Glomerular endothelial cell (primary cell): ENCODE measurements at places on chromosomes 2 and 18. TPM values are rescaled to one million over a fixed set of nuclear protein-coding genes. Genes with fewer than 3 reads are reported as not detected.

The ANKRD30B gene
- 0.70 TPM in 1 of 2 replicates, not detected in the other for total RNA-seq

The CROCC2 gene
- not detected in 2 replicates for total RNA-seq

The SKA1 gene
- total RNA-seq, result 1.7 and 9.8 TPM in 2 replicates

The STON1 gene
- total RNA-seq, result 5.0 and 7.3 TPM in 2 replicates

The PUM2 gene
- 39.1 and 55.0 TPM in 2 replicates for total RNA-seq

The MYOM1 gene
- total RNA-seq, result 0.15 and 0.41 TPM in 2 replicates

The COA5 gene
- total RNA-seq, result 17.5 and 20.6 TPM in 2 replicates

The HOXD13 gene
- not detected in 2 replicates for total RNA-seq

The HOXD12 gene
- not detected in 2 replicates for total RNA-seq

The LYPD1 gene
- total RNA-seq, result 18.8 and 29.2 TPM in 2 replicates

The GAL3ST2 gene
- not detected in 2 replicates for total RNA-seq

The GALNT14 gene
- 10.4 and 17.0 TPM in 2 replicates for total RNA-seq

The IL36G gene
- not detected in 2 replicates for total RNA-seq

The FRZB gene
- 0.05 TPM in 1 of 2 replicates, not detected in the other for total RNA-seq

The NLRC4 gene
- not detected in 2 replicates for total RNA-seq

The OXER1 gene
- total RNA-seq, result not detected in 2 replicates

The CFAP210 gene
- total RNA-seq, result not detected in 2 replicates

The MAP3K19 gene
- total RNA-seq, result not detected in 2 replicates

The XIRP2 gene
- 2.8 and 6.5 TPM in 2 replicates for total RNA-seq

The EN1 gene
- total RNA-seq, result not detected in 2 replicates

The ANKRD53 gene
- total RNA-seq, result 0.34 and 0.53 TPM in 2 replicates

The VIL1 gene
- total RNA-seq, result not detected in 2 replicates

The RMDN2 gene
- 2.3 and 8.3 TPM in 2 replicates for total RNA-seq

The ARMC9 gene
- total RNA-seq, result 21.3 and 44.2 TPM in 2 replicates

The TUBA3E gene
- total RNA-seq, result not detected in 2 replicates

The PARD3B gene
- 7.7 and 10.3 TPM in 2 replicates for total RNA-seq

The MTCL1 gene
- total RNA-seq, result 16.3 and 25.6 TPM in 2 replicates

The DES gene
- total RNA-seq, result not detected in 2 replicates
